ENCODE measurements at places on chromosomes 4 and X. TPM values are rescaled to one million over a fixed set of nuclear protein-coding genes. Genes with fewer than 3 reads are reported as not detected.

Gene MAGEA4
- not detected for total RNA-seq

Gene UCP1
- not detected for total RNA-seq

Gene IDS
- 84.7 TPM for total RNA-seq

Gene PF4V1
- total RNA-seq: not detected

Gene MAGEA8
- total RNA-seq: not detected

Gene ARHGAP6
- not detected for total RNA-seq

Gene CYBB
- 0.38 TPM for total RNA-seq

Gene MGARP
- not detected for total RNA-seq

Gene STATH
- total RNA-seq: not detected

Gene CDX4
- total RNA-seq: not detected

Gene EREG
- total RNA-seq: 0.07 TPM

Gene SMIM20
- 24.1 TPM for total RNA-seq
